ENCODE measurements at places on chromosomes 12 and 14.

GRCh38 chr14:70515811-70516210 is 19.0 kb downstream of the ADAM20 start:
- DNase-seq, result no peak

GRCh38 chr12:22299294-22299912 is 35.1 kb downstream of the ST8SIA1 start:
- no peak for DNase-seq

- no peak for DNase-seq
Measured at GRCh38 chr12:45646851-45647581, 82.5 kb upstream of the ARID2 start.

DNA sequence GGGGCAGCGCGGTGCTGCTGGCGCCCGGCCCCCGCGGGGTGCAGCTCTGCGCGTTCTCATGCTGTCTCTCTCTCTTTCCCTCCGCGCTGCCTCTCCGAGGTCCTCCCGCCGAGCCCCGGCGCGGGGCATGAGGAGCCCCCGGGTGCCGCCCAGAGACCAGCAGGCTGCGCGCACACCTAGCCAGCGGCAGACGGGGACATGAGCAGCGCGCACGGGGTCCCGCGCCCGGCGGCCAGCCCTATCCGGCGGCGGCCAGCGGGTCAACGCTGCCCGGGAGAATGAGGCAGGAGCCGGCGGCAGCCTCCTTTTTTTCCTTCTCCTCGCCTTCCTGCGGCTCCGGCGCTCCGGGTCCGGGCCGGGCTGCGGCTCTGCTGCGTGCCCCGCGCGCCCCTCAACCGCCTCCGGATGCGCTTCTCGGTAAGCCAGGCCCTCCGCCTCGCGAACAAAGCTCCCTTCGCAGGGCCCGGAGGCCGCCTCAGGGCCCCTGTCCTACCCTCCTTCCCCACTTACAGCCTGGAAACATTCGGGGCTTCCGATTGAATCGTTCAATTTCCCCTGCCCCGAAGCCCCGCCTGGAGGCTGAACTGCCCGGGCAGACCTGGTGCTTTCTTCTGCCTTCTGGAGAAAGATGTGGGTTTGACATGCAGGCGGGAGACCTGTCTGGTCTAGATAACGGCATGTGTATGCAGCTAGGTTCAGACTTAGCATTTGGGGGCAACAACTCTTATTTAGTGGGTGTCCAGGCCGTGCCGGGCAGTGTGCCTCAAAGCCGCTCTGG is at the start of gene TUNAR:
TSS of gene TUNAR (plus strand) at position 72 of the 778 bp plus-strand sequence.
- DNase-seq, result no peak

DNA sequence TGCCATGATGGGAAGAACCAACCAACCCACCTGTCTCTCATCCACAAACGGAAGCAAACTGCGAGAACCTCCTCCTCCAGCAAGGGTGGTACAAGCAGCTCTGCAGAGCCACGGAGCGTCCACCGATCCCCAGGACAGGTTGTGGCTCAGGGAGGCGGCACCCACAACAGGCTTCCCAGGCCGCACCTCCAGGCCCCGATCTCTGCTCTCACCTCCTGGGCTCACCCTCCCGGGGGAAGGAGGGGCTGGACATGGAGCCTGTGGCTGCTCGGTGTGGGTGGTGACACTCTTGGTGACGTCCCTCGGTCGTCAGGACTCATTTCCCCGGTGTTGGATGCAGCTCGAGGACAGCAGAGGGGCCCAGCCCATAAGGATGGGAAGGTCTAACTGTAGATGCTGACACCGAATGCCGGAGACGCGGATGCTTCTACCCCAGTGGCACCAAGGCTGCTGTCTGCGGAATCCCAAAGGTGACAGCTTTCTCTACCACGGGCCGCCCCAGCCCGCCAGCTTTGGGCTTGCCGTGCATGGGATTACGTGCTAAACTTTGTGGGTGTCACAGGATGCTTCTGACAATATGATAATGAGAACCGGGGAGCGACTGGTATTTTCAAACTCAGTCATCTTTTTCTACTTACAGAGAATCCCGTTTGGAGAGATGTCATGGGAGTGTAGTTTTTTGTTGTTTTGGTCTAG is 58.0 kb downstream of the STX2 start:
- DNase-seq, result no peak

DNA sequence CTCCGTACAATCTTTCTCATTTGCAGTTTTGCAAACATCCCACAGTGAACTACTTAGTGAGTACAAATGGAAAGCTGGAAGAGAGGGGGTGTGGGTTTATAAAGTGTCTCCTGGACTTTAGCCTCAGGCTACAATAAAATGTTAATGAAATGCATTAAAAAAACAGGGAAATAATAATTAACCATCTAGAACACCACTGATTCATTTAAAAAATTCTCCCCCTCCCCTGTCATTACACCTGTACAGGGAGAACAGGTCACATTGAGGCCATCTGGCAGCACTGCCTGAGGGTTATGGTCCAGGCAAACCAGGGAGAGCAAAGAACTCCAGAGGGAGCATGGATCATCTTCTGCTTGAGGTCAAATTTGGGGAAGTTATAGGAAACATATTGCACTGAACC is 96.3 kb downstream of the TSPAN8 start:
- DNase-seq, result no peak

GRCh38 chr12:42793166-42793565 is 203.6 kb upstream of the PRICKLE1 start:
- DNase-seq, result no peak

- DNase-seq, result peak; percentile 78
Measured at GRCh38 chr14:94132285-94132887, 3.0 kb upstream of the IFI27L2 start.

GRCh38 chr14:59566725-59567124 is 9.9 kb downstream of the CCDC175 start:
- no peak for DNase-seq

GRCh38 chr12:101772012-101772775 is 32.9 kb upstream of the SYCP3 start:
- no peak for DNase-seq

DNA sequence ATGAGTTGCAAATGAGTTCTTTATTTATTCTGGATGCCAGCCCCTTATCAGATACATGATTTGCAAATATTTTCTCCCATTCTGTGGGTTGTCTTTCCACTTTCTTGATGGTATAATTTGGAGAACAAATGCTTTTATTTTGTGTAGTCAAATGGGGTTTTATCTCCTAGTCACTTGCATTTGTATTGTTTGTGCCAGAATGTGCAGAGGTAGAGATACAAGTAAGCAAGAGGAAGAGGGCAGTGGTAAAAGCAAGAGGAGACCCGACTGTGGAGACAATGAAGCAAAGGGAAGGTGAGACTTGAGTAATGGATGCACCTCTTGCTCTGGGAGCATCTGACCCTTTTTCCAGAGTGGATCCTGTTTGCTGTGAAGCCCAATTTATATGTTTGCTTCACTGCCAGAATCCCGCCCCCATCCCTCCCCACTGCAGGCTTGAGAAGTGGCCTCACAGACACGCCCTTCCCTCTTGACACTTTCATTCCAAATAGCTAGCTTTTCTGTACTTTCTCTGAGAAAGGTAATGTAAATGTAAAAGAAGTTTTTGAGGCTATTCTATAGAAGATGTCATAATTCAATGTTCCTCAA is 786 bp upstream of the PFKM start:
- no peak for DNase-seq

DNA sequence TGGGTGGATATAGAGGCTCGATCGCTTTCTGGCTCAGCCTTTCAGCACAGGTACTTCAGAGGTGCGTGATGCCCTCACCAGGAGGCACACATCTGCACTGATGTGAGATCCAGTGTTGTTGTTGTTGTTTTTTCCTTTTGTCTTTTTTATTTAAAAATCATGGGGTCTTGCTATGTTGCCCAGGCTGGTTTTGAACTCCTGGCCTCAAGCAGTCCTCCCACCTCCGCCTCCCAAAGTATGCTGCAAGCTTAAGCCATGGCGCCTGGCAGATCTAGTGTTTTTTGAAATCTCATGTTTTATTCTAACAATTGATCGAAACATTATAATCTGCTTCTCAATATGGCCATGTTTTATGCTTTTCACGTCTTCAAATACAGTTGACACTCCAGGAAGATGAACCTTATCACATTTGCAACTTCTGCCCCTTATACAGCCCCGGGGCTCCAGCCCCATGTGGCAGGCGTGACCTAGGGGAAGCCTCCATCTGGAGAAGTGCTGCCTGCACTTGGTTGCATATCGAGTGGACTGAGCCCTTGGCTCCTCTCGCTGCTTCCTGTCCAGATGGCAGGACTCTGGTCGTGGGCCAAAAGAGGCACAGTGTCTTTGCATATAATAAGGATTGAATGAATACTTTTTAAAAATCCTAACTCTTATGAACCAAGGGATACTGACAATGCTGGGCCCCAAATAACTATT is 71.7 kb downstream of the TRAF3 start:
- DNase-seq, result peak; percentile 80

DNA sequence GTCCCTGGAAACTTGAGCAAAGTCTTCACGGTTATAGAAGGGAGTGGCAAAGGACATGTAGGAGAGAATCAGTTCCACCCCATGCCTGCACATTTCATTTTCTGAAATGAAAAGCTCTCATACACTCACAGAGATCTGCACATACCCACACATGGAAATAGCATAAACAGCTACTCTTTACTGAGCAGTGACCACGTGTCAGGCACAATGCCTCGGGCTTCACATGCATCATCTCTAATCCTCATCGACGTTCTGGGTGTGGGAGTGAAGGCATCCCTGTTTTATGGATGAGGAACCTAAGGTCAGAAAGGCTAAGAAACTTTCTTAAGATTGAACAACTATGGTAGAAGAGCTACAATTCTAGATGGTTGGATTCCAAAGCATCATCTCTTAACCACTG is 198.8 kb downstream of the DAD1 start:
- DNase-seq, result no peak

GRCh38 chr14:67268426-67269150 is 27.4 kb downstream of the PALS1 start:
- DNase-seq, result no peak

- no peak for DNase-seq
Measured at GRCh38 chr12:111581434-111582132, 17.5 kb downstream of the ATXN2 start.

DNA sequence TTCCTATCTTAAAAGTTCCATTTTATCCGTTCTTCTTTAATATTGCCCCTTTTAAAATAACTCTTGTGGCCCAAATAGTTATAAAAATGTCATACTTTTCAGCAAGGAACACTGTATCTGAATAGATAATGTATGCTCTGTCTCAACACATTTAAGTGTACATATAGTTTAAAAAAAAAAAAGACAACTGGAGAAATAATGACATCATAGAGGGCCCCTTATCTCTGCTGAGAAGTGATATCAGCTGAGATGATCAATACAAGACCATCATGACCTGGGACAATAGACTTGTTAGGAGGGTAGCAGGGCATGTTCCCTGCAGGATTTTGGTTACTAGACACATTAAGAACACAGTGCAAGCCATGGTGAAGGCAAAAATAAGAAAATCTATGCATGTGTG is 77.5 kb downstream of the PEBP1 start:
- DNase-seq, result no peak

- no peak for DNase-seq
Measured at GRCh38 chr14:103362780-103363179, 22.4 kb upstream of the MARK3 start.

GRCh38 chr14:68691792-68692118 is 101.1 kb downstream of the ZFP36L1 start:
- DNase-seq, result no peak

DNA sequence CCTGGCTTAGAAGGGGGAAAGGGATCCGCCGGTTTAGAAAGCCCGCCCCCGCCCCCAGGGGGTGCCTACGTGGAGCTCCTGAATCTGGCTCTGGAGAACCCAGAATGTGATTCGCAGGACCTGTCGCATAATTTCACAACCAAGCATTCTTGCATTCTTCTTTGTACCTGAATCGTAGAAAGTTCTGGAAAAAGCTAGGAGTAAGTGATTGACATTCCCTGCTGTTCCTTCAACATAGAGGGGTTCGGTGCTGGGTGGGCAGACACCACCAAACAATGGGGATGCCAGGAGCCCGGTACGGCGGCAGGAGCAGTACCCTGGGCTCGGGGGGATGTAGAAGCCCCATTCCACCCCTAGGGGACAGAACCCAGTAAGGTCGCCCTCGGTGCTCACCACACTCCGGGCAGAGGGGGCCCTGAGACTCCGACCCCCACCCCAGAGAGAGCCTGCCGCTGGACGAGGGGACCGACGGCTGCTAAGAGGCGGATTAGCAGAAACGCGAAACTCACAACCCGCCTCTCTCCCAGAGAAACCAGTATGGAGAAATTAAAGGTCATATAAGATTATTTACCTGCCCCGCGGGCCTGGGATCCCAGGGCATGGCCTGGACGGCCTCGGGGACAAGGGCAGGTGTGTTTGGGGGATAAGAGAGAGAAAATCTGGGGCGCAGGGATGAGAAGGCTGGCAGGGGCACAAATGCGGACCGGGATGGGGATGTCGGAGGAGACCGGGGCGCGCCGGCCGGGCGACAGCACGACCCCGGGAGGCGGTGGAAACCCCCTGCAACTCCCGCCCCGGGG is 520 bp downstream of the CSRP2 start:
- DNase-seq, result peak; percentile 33

DNA sequence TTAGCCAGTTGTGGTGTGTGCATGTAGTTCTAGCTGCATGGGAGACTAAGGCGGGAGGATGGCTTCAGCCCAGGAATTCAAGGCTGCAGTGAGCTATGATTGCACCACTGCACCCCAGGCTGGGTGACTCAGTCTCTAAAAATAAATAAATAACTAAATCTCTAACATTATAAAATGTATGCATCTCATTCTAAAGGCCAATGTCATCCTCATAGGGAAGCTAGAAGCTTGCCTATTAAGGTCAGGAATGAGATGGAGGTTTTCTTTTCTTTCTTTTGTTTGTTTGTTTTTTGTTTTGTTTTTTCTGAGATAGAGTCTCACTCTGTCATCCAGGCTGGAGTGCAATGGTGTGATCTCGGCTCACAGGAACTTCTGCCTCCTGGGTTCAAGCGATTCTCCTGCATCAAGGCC is 48.8 kb upstream of the PAPLN start:
- DNase-seq, result no peak

GRCh38 chr12:112374166-112374740 is 8.0 kb downstream of the HECTD4 start:
- no peak for DNase-seq
